Nephron progenitor cell (in vitro differentiated cells): ENCODE measurements at places on chromosomes 4 and X.
A peak's percentile ranks its signal among the peaks of the same experiment; 100 is the strongest.

DNA sequence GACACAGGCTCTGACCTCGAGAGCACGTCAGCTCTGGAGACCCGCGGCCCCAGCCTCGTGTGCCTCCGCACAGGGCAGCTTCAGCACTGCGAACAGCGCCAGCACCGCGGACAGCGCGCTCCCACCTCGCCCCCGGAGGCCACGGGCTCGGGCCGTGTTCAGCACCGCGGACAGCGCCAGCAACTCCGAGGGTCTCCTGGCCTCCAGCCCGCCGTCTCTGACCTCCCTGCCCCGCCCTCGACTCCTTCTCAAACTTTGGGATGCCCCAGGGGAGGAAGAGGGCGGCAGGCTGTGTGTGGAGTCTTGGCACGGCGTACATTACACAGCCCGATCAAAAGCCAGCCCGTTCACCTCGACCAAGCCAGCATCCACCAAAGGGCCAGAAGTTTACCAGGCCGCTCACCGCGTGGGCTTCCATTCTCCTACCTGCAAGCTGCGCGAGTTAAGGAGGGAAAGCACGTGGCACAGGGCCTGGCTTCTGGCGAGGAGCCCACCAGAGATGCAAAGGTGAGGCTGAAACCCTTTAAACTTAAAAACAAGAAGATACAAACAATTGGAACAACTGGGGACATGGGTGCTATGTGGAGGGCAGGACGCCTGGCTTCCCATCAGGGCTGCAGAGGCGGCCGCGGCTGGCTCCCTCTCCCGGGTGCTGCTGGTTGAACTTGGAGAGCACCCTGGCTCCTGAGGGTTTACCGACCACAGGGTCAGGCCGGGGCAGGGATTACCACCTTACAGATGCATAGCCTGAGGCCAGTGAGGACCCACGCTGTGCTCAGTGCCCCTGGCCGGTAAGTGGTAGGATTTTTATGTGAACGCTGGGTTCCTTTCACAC lies 4.5 kb upstream of the NKX1-1 start:
- peak; percentile 100 for DNase-seq

GRCh38 chr4:14182148-14182547 lies 554.6 kb upstream of the BOD1L1 start:
- no peak for DNase-seq

DNA sequence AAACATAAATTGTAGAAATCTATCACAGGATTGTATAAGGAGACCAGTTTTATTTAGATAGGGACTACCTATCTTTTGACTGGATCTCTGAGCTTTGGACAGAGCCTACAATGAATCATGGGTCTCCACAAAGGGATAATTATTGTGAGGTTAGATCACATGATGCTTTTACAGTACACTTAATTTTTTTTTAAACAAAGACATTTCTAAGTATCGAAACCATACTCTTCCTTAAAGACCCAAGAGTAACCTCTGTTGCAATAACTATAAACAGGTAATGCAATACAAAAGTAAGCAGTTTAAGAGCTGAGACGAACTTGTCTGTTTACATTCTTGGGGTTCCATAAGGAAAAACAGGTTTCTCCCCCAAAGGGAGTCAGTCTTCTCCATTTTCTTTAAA lies 64.3 kb upstream of the GABRE start:
- no peak for DNase-seq

GRCh38 chrX:133639726-133640125 lies 224.4 kb upstream of the GPC4 start:
- no peak for DNase-seq

- DNase-seq: no peak
These were observed 5.1 kb upstream of the FAM184B start for GRCh38 chr4:17786567-17786966.

DNA sequence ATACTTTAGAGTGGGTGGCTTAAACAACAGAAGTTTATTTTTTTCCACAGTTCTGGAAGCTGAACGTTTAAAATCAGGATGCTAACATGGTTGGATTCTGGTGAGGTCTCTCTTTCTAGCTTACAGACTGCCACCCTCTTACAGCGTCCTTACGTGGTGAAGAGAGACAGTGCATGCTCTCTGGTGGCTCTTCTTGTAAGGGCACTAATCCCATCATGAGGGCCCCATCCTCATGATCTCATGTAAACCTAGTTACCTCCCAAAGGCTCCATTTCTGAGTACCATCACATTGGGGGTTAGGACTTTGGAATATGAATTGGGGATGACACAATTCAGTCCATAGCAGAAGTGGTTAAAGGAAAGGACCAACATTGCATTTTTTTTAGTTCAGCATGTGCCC lies 132.8 kb downstream of the BMPR1B start:
- DNase-seq: no peak

- DNase-seq: no peak
These were observed 90.5 kb downstream of the STOX2 start for GRCh38 chr4:183995570-183995969.

- DNase-seq: no peak
These were observed 79.4 kb downstream of the ADGRG4 start for GRCh38 chrX:136380010-136380769.

DNA sequence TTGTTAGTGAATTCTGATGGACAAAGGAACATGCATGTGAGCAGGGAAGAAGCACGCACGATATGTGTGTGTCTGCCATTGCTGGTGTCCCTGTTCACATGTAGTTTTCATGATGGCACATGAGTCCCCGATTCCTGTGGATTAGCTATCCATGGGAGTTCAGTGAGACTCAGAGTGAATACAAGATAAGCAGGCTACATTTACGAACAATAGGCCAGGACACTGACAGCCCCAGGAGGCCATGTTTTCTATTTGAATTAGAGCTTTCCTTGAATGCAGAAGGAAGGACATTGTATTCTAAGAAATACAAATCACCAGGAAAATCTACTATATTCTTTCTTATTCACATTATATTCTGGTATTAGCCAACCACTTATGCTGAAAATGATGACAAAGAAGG lies 171.4 kb downstream of the PPP1R2C start:
- DNase-seq: no peak

- no peak for DNase-seq
These were observed 154.4 kb upstream of the NOCT start for GRCh38 chr4:138861135-138861534.

DNA sequence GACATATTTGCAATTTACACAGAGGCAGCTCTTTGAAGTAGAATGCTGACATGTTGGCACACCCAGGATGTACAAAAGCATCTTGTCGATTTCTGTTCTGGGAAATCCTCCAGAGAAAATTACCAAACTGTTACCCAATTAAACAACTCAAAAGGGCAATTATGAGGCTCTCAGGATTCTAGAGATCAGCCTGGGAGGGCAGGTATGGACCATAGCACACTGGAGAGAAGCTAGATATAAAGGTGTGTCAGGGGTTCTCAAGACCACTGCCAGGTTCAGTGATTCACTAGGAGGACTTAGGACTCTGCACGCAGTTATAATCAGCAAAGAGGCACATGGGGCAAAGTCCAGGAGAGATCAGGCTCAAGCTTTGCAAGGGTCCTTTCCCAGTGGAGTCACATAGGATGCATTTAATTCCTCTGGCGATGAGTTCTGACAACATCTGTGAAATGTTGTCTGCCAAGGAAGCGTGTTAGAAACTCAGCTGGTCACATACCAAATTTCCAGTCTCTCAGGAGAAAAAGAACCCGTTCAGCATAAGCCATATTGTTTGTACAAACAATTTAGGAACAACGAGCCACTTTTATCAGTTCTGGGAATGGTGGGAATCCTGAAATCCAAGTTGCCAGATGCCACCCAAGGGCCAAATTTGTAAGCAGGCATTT lies 100.8 kb downstream of the SYTL5 start:
- no peak for DNase-seq

- no peak for DNase-seq
These were observed 33.5 kb downstream of the HTRA3 start for GRCh38 chr4:8303081-8303480.

GRCh38 chr4:121597346-121597934 lies 99.3 kb downstream of the ANXA5 start:
- DNase-seq: no peak

DNA sequence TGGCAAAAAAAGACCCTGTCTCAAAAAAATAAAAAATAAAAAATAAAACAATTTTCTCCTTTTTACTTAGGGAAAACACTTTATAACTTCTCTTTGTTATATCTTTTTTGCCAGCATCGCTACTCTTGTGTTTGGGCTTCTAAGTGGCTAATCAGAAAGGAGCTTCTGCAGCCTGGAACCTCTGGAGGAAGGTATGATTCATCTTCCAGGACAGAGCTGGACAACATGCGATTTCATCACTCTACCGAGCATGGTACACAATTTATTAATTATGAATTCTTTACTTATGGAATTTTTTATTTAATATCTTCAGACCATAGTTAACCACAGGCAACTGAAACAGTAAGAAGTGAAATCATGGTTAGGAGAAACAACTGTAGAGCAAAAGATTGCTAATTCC lies 1254.3 kb upstream of the AGA start:
- DNase-seq: no peak

DNA sequence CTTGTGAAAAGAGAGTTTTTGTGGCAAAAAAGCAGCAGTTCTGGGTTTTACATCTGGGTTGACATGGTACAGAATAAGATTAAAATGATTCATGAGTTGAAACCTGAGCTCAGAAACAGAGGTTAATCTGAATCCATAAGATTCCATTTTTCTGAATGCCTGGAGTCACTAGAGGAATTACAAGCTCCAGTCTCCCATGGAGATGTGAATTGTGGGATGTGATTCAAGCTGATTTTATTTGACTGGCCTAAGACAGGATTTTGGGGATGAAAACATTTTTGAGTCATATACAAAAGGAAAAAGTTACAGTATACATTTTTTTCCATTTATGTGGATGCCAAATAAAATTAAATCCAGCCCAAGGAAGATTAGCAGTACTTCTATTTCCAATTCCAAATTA lies 161.1 kb downstream of the RBM46 start:
- DNase-seq: no peak

GRCh38 chr4:182240161-182241130 lies 2.8 kb upstream of the TENM3 start:
- DNase-seq: peak; percentile 18

DNA sequence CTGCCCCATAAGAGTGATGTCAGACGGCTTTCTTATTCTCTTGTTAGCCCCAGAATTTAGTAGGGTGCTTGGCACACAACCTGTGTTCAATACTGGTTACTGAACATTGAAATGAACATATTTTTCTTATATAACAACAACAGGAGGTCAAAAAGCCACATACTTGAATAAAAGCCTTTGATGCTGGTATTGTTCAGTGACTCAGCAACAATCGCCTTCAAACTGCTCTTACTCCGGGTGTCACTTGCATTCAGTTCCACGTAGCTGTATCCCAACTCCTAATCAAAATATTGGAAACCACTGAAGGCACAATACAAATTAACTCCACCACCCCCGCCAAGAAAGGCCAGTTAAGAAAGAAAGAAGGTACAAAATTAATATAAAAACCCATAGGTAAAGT lies 61.5 kb downstream of the RFC1 start:
- DNase-seq: no peak

DNA sequence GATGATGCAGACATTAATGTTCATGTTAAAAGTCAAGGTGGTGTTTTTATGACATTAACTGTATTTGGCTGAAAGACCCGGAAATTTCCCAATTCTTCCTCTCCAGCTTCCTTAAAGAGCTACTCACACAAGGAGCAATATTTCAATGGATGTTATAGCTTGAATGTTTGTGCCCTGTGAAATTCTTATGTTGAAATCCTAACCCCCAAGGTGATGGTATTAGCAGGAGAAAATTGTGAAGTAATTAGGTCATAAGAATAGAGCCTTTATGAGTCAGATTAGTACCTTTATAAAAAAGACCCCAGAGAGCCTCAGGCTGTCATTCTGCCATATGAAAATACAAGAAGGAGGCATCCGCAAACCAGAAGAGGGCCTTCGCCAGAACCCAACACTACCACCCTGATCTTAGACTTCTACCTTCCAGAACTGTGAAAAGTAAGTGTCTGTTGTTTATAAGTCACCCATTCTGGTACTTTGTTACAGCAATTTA lies 3.6 kb downstream of the TLR1 start:
- no peak for DNase-seq

GRCh38 chr4:54230484-54231418 lies 1.7 kb downstream of the PDGFRA start:
- DNase-seq: peak; percentile 41

GRCh38 chr4:174934360-174934759 lies 16.2 kb downstream of the ADAM29 start:
- DNase-seq: no peak

GRCh38 chr4:161714931-161715330 lies 448.9 kb downstream of the FSTL5 start:
- DNase-seq: no peak

- no peak for DNase-seq
These were observed 38.3 kb upstream of the KLHL8 start for GRCh38 chr4:87258677-87259076.

- DNase-seq: no peak
These were observed 23.8 kb upstream of the RNF4 start for GRCh38 chr4:2445130-2445529.

- DNase-seq: no peak
These were observed 173.0 kb upstream of the TET2 start for GRCh38 chr4:104973708-104974107.

DNA sequence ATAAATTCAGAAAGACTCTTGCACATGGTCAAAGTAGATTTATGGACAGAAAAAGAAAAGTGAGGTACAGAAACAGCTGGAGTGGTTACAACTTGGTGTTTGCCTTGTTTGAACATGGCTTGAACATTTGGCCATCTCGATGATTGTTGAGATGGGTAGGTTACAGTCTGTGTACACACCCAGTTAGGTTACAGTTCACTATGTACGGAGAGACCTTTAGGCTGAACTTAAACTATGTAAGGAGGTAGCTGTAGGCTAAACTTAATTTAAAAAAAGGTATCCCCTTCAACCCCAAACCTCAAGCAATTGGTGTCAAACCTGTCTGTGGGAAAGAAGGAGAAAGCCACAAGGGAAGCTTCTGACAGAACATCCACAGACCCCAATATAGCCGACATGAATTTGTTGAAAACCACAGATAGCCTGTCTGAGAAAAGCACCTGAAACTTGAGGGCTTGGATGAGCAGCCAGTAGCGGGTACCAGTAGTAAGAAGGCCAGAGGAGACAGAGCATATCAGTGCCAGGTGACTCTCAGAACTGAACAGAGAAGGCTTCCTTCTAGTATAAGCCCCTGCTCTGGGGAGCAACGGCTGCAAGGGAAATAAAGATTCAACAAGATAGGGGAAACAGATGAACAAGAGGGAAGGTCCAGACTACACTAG lies 247.9 kb upstream of the GALNTL6 start:
- DNase-seq: no peak

DNA sequence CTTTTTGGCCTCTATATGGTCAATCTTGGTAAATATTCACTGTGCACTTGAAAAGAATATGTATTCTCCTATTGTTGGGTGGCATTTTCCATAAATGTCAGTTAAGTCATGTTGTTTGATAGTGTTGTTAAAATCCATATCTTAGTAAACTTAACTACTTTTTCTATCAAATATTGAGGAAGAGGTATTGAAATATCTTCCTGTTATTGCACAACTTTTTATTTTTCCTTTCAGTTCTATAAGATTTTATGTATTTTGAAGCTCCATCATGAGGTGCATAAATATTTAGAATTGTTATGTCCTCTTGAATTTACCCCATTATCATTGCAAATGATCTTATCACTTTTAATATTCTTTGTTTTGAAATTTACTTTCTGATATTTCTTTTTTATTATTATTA lies 3.4 kb downstream of the GK2 start:
- no peak for DNase-seq

- no peak for DNase-seq
These were observed 18.8 kb upstream of the TBC1D9 start for GRCh38 chr4:140774956-140775355.
